Activated naive CD8-positive, alpha-beta T cell treated with anti-CD3 and anti-CD28 coated beads, Interleukin-2, amount 50 U/mL, for 16 hours (primary cell): ENCODE measurements at places on chromosomes 6 and 20.

GRCh38 chr20:19658137-19658536, 99.9 kb upstream of the RIN2 start:
- no peak for DNase-seq

DNA sequence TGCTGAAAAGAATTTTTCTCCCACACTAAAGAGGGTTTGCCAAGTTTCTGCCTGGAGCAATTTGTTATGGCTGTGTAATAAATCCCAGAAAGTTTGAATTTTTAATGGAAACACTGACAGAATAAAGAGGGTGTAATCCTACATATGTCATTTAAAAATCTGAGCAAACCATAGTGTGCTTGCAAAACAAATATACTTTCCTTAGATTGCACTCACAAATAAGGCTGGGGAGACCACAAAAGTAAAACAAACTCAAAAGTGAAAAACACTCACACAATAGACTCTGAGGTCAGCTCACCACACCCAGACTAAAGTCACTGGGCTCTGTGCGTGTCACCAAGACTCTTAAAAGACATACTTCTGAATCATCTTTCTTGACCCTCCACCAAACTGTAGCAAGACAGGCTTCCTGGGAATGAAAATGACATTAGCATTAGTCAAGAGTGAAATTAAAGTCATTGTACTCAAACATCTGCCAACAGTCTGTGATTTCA, 4.8 kb upstream of the ATXN1 start:
- DNase-seq, result no peak

GRCh38 chr20:11287126-11287525, 613.3 kb upstream of the JAG1 start:
- no peak for DNase-seq

- no peak for DNase-seq
Observed at GRCh38 chr20:56516631-56517030, 7.9 kb upstream of the FAM209A start.

GRCh38 chr6:25485821-25486534, 166.0 kb upstream of the SCGN start:
- no peak for DNase-seq

- no peak for DNase-seq
Observed at GRCh38 chr6:6003621-6004366, 2.9 kb downstream of the NRN1 start.

DNA sequence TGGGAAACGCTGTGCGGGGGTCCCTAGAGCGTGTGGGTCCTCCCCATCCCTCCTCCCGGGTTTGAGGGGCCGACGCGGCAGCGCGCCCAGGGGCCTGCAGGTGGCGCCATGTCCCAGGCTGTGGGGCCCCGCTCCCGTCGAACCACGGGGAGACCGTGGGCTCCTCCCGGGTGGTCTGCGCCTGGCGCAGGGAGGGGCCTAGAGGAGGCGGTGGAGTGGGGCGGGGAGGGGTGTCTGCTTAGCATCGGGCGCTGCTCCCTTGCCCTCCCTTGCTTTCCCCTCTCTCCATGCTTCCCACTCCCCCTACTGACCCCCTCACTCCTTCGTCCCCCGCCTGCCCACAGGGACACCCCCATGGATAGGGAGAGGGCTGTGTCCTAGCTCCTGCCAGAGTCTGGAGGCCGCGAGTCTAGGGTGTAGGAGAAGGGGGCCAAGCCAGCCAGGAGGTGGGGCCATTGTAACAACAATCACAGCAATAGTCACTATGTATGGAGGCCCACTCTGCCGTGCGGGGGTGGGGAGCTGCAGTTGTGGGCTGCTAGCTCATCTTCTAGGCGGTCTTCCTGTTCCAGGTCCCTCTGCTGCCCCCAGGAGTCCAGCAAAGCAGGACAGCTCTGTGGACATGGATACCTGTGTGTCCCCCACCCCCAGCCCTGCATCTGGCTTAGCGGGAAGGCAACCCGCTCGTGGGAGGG, 51.7 kb downstream of the CHMP4B start:
- no peak for DNase-seq

GRCh38 chr6:113610377-113610988, 246.7 kb upstream of the MARCKS start:
- DNase-seq, result no peak

- DNase-seq, result no peak
Observed at GRCh38 chr6:10418862-10419748, 4.2 kb upstream of the TFAP2A start.

GRCh38 chr6:73109659-73110058, 115.6 kb downstream of the KHDC1L start:
- DNase-seq, result no peak

DNA sequence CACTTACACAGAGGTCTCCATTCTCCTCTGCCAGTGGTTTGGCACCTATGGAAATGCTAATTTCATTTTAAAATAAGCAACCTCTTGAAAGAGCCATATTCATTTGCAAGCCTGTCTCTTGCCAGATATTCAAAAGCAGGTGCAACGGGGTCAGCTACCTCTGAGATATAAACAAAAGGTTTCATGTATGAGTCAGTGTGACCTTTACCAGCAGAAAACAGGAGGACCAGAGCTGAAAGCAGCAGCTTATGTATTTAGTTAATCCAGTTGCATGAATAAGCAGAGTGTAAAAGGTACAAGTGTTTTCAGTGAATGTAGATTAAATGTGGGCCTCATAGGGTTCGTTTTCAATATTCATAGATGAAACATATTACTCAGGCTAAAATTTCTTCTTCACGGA, 56.0 kb downstream of the TENT5A start:
- no peak for DNase-seq

- DNase-seq, result no peak
Observed at GRCh38 chr6:165662041-165662748, 846 bp downstream of the PDE10A start.

DNA sequence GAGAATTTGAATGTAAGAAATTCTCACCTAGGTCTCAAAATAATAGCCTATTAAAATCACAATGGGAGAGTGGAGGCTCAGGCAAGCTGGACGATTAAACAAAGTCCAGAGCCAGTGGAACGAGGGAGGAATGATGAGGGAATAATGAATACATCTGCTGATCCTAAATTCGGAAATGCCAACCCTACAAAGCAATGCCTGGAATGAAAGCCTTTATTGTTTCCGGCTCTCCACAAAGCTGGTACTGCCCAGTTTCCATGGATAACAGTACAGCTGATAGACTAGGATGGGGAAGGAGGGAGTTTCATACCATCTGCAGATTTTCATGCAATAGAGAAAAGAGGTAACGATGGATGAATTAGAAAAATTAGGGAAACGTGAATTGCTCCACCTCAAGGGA, 356.1 kb downstream of the CBLN4 start:
- no peak for DNase-seq

- DNase-seq, result no peak
Observed at GRCh38 chr6:7479801-7480266, 61.6 kb upstream of the DSP start.

DNA sequence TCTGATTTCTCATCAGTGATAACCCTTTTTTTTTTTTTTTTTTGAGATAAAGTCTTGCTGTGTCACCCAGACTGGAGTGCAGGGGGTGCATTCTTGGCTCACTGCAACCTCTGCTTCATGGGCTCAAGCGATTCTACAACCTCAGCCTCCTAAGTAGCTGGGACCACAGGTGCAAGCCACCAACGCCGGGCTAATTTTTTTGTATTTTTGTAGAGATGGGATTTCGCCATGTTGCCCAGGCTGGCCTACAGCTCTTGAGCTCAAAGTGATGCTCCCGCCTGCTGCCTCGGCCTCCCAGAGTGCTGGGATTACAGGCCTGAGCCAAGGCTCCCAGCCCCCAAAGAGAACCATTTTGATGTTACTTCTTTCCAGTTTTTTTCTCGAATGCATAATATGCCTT, 2.2 kb downstream of the FABP7 start:
- no peak for DNase-seq

DNA sequence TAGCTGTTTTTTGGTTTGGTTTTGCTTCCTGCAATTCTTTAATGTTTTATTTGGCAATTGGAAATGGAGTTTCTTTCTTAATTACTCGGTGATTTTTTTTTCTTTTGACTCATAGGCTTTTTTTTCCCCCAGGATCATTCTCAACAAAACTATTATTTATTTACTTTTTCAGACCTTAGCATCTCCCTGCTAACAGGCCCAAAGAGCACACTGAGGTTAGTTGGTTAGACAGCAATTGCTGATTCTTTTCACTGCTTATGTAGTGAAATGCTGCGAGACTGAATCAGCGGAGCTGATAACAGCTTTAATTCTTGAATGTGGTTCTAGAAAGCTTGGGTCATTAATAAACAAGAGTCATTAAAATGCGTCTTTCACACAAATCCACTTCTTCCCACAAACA, 79.1 kb upstream of the ZFP64 start:
- no peak for DNase-seq

DNA sequence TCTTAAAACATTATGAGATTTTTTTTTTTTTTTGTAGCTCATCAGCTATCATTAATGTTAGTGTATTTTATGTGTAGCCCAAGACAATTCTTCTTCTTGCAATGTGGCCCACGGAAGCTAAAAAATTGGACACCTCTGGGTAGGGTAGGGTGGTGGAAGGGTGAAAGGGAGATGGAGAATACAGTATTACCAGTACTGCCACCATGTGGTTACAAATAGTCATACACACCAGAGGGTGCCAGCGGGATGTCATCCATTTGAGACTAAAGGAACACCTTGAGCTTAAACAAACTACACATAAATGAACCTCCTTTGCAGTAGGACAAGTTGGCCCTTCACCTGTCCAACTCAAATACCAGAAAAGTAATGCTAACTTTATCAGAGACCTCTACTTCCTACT, 601.9 kb downstream of the HTR1B start:
- no peak for DNase-seq

GRCh38 chr20:37935435-37935834, 32.5 kb downstream of the VSTM2L start:
- DNase-seq, result no peak

DNA sequence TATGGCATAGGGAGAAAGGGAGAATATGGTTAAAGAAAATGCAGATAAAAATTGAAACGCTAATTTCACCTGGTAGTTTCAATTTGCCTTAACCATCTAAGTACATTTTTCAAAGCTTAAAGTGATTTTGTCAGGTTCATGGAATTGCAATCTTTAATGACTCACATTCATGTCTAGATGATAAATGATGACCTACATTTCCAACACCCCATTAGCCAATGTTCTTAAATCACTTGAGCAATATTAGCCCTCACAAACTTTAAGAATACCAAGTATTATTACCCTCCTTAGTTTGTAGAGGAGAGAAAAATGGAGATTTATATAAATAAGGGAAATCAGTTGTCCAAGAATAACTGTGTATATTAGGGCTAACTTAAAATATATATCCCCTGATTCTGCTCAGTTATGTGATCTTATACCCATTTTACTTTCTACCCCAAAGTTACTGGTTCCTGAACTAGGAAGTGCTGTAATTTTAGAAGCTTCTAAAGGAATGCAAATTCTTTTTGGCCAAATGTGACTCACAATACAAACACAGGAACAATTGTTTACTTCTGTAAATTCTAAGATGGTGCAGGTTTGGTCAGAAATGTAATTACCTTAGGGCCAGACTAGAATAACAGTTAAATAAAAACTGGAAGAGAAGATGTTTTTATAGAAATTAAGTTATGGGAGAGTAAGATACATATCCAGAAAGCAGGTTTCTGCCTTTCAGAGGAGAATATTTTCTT, 34.5 kb downstream of the TPBG start:
- no peak for DNase-seq

DNA sequence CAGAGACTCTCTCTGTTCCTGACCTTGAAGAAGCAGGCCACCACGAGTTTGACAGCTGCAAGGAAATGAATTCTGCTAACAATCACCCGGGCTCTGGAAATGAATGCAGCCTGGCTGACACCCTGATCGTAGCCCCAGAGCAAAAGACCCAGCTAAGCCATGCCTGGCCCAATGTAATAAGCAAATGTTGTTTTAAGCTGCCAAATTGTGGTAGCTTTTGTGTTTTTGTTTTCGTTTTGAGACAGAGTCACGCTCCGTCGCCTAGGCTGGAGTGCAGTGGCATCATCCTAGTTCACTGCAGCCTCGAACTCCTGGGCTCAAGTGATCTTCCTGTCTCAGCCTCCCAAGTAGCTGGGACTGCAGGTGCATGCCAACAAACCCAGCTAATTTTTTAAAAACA, 3.3 kb upstream of the OXT start:
- DNase-seq, result no peak

DNA sequence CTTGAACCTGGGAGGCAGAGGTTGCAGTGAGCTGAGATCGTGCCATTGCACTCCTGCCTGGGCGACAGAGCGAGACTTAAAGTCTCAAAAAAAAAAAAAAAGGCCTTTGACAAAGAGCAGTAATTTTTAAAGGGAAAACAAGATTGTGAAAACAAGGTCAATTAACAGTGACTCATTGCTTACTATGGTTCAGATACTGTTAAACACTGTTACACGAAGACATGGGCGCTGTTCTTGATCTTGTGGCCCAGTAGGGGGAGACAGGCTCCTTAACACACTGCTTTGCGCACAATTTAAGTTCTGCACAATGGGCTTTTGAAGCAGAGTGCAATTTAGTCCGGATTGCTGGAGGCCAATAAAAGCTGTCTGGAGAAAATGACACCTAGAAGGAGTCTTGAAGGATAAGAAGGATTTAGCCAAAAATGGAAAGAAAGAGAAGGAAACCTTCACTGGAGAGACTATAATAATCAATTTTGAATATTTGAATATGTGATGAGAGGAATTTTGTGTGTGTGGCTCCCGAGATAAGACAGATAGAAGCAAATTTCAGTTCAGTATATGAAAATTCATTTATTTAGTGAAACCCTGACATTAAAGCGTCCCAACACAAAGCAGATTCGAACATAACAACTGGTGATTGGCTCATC, 6.0 kb upstream of the LATS1 start:
- DNase-seq, result no peak

DNA sequence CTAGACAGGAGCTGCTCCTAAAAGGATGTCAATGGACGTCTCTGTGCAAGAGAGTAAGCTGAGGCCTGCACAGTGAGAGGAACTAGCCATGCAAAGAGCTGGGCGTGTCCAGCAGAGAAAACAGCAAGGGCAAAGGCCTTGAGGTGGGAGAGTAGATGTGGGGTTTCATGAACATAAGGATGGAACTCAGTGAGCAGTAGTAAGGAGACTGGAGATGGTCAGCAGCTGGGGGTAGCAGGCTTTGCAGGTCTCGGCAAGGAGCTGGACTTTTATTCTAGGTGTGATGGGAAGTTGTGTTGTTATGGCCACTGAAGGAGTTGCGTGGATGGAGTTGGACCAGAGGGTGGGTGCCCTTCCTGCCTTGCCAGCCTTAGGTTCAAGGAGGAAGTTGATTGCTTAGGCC, 90.7 kb upstream of the SIRPA start:
- DNase-seq, result no peak

DNA sequence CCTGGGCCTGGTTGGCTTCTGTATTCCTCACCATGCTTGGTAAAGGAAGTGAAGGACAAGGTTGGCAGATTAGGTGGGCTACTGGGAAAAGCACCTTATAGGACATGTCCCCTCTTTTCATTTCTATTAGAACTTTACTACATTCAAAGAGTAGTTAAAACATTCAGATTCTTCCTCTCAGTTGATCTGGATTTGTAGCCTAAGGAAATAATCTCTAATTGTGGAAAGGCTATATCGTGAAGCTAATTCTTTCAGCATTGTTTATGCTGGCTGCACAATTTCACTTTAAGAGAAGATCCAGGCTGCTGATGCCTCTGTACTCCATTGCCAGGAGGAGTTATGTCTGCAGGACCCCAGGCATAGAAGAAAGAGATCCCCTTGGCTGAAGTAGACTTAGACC, 58.8 kb downstream of the ARHGAP40 start:
- DNase-seq, result no peak
